COR-L47 (cell line): ENCODE measurements at places on chromosomes 5 and 9.
A peak's percentile ranks its signal among the peaks of the same experiment; 100 is the strongest.

GRCh38 chr5:107294211-107294550, 376.6 kb downstream of the EFNA5 start:
- no peak for DNase-seq

DNA sequence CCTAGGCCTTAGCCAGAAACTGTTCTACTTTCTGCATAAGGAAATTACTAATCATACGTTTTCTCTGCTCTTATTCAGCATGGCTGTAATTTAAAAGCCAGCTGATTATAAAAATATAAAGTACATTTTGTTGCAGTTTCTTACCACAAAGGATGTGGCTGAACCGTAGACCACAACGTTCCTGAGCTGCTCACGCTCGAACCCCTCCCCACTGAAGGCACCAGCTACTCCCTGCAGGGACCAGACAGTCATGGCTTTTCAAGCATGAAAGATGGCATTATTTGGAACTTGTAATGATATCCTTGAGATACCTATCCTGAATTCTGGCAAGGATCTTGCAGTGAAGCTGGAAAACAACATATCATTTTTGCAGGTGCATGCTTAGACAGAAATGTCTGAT, 91.8 kb upstream of the DMRT1 start:
- DNase-seq = no peak

DNA sequence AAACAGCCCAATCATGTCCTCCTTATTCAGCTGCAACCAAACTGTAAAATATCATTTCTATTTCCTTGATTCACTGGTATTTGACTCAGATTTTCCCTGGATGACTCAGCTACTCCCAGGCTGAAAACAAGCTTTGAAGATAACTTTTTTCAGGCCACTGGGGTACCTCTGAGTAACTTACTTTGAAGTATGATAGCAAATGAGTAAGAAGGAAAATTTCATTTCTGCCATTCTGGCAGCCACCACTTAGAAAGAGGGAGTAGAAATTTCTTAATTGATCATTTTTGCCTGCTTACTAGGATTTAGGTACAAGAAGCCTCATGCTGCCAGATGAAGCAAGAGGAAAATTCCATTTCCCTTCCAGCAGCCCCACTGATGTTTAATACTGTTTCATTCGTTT, 247.4 kb downstream of the PRELID2 start:
- no peak for DNase-seq

- no peak for DNase-seq
Measured at GRCh38 chr5:159103086-159103485, 3.4 kb upstream of the EBF1 start.

DNA sequence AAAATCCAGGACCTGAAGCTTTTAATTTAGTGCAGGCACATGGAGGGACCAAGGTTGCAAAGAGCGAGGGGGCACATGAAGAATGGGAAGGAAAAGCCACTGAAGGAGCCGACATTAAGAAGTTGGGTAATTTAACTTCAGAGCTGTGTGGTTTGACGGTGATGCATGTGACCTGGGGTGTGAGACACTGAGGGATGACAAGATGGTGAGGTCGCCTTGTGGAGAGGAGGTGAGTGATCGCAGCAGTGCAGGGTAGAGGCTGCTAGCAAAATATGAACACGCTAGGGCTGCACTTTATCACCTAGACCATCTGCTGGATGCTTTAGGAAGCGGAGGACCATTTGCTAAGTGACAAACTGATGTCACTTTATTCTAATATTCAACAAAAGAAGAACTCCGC, 339.0 kb upstream of the KIF2A start:
- peak; percentile 64 for DNase-seq

DNA sequence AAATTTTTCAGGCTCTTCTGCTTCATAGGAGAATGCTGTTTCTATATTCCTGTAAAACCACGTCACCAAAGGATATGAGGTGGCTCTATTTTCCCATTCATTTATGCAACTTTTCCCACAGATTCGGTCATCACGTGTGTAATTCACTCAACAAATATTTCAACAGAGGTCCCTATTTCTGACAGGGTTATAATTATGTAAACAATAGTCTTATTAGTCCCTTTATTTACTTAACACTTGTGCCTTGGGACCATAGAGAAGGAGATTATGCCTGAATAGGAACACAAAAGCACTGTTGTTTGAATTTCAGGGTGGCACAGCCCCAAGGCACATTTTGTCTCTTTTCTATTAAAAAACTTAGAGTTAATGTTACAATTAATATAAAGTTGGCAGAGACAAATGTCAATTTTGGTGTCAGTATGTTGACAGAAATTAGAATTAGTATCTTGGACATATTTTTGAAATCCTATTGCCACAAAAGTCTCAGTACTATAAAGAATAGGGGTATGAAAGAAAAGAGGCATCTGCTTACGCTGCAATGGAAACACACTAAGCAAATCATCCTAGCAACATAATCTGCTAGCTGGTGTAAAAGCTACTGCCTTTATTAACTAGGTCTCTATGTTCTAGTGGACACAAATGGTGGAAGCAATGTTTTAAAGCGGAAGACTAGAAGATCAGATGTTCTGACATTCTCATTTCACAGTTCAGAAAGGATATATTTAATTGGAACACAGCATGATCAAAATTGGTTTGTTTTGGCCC, 229.1 kb upstream of the TBCA start:
- DNase-seq = peak; percentile 74

DNA sequence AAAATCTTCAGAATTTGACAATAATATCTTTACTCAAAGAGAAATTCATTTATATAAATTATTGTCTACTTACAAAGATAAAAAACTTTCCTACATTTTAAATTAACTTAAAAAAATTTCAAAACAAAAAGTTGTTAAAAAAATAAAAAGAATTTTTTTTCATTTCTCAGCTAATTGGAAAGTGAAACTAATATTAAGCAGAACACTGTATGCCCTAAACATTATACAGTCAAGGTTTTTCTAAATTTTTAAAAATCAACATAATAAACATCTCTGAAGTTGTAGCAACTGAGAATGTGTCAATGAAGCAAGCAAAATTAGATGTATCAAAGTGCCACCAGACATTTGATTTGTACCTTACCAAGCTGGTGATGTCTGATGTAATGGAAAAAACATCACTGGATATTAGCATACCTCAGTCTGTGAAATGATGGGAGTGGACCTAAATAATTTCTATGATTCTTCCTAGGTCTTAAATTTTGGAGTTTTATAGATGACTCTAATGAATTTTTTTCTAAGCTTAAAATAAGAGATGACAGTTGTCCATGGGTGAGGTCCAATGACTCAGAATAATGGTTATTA, 290.1 kb downstream of the ADAMTS6 start:
- no peak for DNase-seq

DNA sequence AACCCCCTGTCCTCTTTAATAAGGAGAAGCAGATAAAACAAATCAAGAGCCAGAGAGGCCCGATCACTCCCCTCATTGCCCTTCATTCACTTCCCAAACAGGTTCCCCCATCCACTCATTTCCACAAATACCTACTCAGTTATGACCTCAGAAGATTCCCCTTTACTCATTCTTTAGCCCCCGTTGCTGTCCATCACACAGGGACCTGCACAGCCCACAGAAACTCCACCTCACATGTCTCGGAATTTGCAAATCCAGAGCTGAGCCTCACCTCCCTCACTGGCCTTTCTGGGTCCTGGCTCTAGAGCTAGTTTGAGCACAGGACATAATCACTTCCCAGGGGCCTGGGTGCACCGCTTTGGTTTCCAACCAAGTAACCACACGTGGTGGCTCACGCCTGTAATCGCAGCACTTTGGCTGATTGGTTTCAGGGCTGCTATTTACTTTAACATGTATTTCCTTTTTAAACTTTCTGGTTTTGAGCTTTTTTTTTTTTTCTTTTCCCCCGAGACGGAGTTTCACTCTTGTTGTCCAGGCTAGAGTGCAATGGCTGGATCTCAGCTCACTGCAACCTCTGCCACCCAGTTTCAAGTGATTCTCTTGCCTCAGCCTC, 17.8 kb downstream of the ATP6V0E1 start:
- DNase-seq = no peak

GRCh38 chr5:81409896-81410295, 16.0 kb upstream of the ACOT12 start:
- no peak for DNase-seq

GRCh38 chr9:113368982-113369854, 7.6 kb downstream of the HDHD3 start:
- DNase-seq = no peak

DNA sequence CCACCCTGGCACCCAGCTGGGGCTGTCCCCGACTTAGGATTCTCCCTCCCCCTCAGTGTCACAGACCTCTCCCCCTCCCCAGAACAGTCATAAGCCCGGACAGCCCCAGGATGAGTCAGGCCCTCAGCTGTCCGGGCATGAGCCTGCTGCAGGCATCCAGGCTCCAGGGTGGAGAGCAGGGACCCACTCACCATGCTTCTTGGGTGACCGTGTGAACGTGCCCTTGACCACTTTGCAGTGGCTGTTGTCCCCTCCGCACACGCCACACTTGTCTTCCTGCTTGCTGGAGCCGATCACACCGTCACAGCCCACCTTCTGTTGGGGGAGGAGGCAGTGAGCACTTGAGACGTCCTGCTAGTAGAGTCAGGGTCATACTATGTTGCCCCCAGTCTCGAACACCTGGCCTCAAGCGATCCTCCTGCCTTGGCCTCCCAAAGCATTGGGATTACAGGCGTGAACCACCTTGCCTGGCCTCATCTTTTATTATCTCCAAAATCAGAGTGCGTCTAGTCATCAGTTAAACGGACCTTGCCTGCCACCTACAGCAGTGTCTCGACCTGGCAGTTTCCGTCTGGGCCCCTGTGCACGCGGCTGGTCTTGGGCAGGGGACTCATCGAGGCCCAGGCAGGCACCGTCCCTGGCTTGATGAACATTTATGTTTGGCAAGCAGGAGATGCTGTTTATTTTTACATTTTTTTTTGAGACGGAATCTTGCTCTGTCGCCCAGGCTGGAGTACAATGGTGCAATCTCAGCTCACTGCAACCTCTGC, 72.6 kb downstream of the ZNF354C start:
- no peak for DNase-seq

DNA sequence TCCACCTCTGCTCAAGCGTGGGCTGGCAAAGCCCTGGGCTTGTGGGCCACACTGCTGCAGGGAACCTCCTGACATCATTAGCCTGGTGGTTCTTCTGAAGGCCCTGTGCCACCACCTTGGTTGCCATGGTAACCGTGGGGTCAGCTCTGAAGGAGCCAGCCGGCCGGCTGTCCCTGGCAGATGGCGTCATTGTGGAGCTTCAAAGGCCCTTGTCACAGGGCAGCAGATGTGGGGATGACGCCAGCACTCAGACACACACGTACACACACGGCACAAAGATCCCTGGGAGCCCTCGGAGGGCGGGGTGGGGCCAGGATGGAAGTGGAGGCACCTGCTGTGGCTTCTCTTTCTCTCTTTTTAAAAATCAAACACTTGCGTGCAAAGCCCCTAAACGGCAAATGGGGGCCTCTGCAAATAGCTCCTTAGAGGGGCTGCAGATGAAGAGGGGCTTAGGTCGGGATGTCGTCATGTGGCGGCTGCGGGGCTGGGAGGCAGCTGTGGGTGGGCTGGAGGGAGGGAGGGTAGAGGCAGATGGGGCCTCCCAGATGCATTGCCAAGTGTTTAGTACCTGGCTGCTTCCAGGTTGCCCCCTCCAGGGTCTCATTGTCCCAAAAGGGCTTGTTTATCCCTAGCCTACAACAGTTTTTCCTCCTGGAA, 19.5 kb upstream of the RPL26L1 start:
- no peak for DNase-seq

- DNase-seq = no peak
Measured at GRCh38 chr5:62083247-62083646, 222.8 kb upstream of the KIF2A start.

- DNase-seq = peak; percentile 81
Measured at GRCh38 chr9:136400038-136400834, at the start of gene SNAPC4. TSS of gene SNAPC4 (minus strand) at chr9:136400170. CDS start at chr9:136398428, 1,742 bp downstream.

DNA sequence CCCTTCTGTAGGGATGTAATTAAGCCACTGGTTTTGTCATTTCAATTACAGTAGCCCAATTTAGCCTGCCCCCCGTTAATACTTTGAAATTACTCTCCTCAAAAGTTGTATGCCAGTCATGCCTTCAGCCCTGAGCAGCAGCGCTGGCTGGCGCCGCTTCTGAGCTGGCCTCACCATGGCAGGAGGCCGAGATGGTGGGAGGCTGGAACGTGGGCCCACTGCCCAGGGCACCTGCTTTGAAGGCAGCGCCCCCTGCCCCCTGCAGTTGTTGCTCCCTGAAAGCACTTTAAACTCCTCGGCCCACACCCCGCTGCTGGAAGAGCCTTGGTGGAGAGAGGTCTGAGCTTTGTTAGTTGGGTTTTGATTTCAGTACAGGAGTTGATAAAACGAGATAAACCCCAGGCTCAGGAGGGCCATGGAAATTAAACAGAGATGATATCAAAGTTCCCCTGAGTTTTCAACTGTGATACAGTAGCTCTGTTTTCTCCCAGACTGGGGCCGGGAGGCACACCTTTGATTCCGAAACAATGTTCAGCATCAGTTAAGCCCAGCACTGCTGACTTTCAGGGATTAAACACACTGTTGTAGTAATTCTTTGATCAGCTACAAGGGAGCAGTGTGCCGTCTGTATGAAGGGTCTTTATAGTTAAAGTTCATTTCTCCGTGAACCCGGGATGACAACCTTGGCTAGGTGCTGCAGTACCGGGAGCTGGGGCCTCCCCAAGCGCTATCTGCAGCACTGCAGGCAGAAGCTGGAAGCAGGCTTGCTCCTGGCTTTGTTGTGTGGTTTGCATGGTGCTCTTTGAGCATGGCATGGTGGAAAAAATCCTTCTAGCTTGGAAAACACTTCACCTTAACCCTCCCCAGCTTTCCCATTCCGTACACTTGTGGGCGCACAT, 9.5 kb downstream of the MVB12B start:
- DNase-seq = no peak

GRCh38 chr9:7320139-7320538, 479.4 kb downstream of the DMAC1 start:
- DNase-seq = peak; percentile 12

GRCh38 chr5:133977161-133977787, 8.8 kb upstream of the C5orf15 start:
- DNase-seq = no peak

GRCh38 chr9:134236001-134236421, 71.6 kb upstream of the RNU6ATAC start:
- no peak for DNase-seq

- no peak for DNase-seq
Measured at GRCh38 chr5:5191906-5192305, 51.8 kb downstream of the ADAMTS16 start.

DNA sequence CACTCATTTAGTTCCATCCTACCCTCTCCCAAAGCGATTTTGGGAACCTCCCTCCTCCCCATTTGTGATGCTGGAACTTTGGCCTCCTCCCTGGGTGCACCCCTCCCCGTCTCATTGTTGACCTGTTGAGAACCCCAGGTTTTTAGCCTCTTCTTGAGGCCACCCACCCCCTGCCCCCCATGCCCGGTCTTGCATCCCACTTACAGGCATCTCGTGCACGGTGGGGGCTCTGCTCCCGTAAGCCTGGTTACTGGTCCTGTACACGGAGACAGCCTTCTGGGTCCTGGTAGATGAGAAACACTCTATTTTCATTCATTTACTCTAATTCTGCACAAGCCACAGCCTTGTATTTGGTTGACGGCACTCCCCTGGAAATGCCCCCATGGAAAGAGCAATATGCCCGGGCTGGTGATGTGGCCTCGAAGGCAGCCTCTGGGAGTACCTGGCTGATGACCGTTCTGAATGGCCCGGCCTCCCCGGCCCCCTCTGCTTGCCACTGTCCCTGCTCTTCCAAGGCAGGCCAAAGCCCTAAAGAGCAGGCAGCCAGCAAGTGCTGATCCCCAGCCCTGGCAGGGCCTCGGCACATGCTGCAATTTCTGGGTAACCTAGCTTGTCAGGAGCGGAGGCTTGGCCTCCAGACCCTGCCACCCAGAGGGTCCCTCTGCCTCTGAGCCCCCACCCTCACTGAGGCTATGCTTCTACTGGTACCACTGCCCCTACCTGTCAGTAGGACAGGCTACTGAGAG, 1.9 kb upstream of the MRPS2 start:
- DNase-seq = no peak

GRCh38 chr9:96021551-96022444, 146.3 kb downstream of the ERCC6L2 start:
- DNase-seq = no peak
